ENCODE measurements at places on chromosomes 2 and 18. TPM values are rescaled to one million over a fixed set of nuclear protein-coding genes. Genes with fewer than 3 reads are reported as not detected.

Gene RFX8
- total RNA-seq: not detected

Gene ALPP
- not detected for total RNA-seq

Gene CHST10
- 9.8 TPM for total RNA-seq

Gene DNAJC5G
- not detected for total RNA-seq

Gene AKAIN1
- not detected for total RNA-seq

Gene SLC9A2
- not detected for total RNA-seq

Gene CIB4
- total RNA-seq: not detected

- peaks cover 4% of the 10 kb centered on the region for H3K27me3 ChIP-seq
- DNase-seq: no peak
- no peaks in the 10 kb centered on the region for H3K36me3 ChIP-seq
- no peak overlapping the region for H3K4me3 ChIP-seq
- no peak overlapping the region for H3K27ac ChIP-seq
- H3K4me1 ChIP-seq: no peaks in the 10 kb centered on the region
These were observed 21.3 kb downstream of the CYRIA start for GRCh38 chr2:16644221-16644925.

DNA sequence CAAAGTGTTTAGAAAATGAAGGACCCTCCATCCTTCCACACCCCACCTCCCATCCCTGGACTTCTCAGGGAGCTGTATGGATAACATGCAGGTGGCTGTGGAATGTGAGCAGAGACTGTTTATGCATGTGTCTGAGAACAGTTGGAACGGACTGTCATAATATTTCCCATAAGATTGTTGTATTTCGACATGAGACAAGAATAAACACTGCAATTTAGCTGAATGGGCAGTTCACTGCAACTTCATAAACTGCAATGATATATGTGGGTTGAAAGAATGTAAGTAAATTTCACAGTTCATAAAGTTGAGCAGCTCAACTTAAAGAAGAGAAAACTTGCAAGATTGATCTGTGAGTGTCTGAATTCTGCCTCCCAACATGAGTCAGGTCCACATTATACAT is 74.6 kb downstream of the MEP1B start:
- DNase-seq: no peak
- H3K4me1 ChIP-seq: no peaks in the 10 kb centered on the region
- H3K36me3 ChIP-seq: peaks cover 6% of the 10 kb centered on the region
- no peak overlapping the region for H3K27ac ChIP-seq

DNA sequence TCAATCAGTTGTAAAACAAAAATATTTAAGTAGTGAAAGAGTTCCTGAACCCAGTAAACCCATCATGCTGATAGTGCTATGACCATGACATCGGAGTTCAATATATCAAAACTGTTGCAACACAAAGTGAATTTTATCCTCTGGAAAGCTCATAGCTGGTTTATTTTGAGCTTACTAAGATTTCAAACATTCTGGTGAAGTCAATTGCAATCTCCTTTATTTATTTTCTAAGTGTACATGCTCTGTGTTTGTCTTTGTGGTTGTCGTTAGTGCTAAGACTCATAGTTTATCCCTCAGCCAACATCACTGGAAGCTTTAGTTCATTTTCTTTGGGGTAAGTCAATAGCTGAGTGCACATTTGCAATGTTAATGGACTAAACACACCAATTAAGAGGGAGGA is 91.9 kb downstream of the QPCT start:
- no peak overlapping the region for H3K27ac ChIP-seq
- H3K4me1 ChIP-seq: no peaks in the 10 kb centered on the region
- no peaks in the 10 kb centered on the region for H3K27me3 ChIP-seq
- H3K4me3 ChIP-seq: no peak overlapping the region

DNA sequence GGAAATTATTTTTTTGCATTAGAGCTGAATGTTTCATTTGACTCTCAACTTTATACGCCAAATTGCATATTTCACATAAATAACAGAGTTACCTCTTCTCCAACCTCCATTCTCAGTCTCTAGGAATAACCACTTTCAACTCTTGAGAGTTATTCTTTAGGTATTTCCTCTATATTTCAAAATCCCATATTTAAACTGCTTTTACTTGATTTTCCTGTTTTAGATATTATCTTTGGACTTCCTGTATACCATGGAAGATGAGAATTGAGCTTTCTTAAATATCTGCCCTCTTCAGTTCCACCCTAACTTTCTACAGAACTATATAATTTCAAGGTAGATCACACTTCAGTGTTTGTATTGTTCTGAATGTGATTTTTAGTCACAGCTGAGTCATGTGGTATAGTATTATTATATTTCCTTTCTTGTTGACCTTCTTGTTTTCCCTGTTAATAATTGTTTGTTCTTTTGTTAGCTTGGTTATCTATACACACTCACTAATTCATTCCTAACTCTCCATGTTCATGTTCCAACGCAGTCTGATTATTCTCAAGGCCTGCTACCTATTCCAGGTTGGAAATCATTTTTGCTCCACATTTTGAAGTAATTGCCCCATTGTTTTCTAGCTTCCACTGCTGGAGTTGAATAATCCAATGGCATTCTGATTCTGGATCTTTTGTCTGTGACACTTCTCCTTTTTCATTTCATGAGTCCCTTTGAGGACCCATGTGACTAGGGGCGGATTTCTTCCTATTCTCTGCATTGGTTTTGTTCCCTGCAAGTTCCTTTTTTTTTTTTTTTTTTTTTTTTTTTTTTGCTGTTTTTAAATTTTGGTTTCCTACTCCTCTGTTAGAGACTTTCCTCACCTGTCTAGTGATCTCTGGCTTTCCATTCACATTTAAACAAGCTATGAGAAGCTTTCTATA is 156.8 kb upstream of the RBMS1 start:
- H3K27me3 ChIP-seq: no peaks in the 10 kb centered on the region
- no peaks in the 10 kb centered on the region for H3K36me3 ChIP-seq
- no peak for DNase-seq
- peaks cover 14% of the 10 kb centered on the region for H3K4me1 ChIP-seq
- no peak overlapping the region for H3K27ac ChIP-seq

GRCh38 chr2:205998583-205998982 is 87.4 kb downstream of the INO80D start:
- no peak overlapping the region for H3K4me3 ChIP-seq
- no peak for DNase-seq
- peaks cover 10% of the 10 kb centered on the region for H3K36me3 ChIP-seq
- no peak overlapping the region for H3K27ac ChIP-seq
- peaks cover 18% of the 10 kb centered on the region for H3K4me1 ChIP-seq

DNA sequence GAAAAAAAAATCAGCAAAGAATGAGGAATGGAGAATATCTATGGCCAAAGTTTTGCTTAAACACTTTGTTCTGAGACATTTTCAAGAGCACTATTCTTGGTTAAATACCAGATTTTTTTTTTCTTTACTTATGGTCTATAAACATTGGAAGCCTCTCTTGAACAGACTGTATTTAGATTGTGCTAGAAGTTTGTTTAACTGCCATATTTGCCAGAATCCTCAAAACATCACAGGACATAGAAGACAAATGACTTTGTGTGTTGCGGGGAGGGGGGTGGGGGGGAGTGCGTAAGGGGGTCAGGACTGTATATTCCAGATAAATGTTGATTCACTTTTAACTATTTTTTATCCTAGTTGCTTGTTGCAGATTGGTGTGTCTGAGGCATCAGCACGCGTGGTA is 262.0 kb downstream of the MEIS1 start:
- no peaks in the 10 kb centered on the region for H3K4me1 ChIP-seq
- H3K27ac ChIP-seq: no peak overlapping the region
- no peaks in the 10 kb centered on the region for H3K36me3 ChIP-seq
- DNase-seq: no peak

DNA sequence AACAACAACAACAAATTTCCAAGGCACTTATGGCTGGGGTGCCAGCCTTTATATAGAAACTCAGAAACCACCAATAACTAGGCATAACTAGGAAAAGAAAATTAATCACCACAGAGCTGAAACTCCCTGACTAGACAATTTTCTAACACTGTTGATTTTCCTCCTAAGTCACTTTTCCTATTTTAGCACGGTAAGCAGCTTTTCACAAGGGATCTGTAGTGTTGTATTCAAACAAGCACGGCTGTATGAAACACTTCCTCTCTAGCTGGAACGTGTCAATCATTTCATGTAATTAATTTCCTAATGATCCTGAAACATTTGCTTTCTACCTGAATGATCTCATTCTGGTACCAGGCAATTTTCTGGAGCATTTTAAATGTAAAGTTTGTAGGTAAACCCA is 645.0 kb downstream of the IRS1 start:
- H3K36me3 ChIP-seq: no peaks in the 10 kb centered on the region
- H3K27me3 ChIP-seq: no peaks in the 10 kb centered on the region
- H3K27ac ChIP-seq: no peak overlapping the region
- no peak overlapping the region for H3K4me3 ChIP-seq

DNA sequence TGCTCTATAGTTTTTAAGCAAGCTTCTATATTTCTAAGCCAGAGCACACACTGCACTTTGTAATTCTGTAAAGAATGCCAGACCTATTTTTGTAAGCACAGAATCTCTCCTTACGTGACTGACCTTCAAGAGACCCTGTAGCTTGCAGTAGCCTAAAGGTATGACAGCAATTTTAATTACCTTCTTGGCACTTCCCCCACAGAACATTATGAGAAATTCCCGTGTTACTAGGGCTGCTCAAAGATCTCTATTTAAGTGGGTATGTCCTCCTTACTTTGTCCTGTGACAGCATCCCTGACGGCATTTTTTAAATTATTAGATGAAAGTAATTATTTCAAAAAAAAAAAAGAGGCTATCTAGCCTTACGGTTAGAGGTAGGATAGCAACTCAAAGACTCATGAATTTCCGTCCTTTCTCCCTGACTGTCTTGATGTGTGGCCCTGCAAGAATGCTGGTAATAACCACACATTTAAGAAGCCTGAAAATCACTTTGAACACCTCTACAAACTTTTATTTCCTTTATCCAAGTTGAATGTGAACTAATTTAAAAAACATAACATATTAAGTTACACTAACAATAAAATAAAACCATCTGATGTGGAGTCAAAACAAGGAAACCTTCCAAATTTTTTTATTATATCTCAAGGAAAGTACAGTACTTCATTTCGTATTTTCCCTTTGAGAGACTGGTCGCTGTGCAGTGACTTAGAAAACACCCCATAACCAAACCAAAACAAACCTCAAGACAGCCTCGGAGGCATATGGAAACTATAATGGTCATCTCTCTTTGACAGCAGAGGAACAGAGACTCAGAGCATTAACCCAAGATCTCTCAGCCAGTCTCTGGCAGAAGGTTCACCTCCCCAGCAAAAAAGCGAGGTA is 54.9 kb downstream of the THUMPD2 start:
- DNase-seq: no peak
- peaks cover 62% of the 10 kb centered on the region for H3K4me1 ChIP-seq
- H3K36me3 ChIP-seq: peaks cover 4% of the 10 kb centered on the region
- H3K27ac ChIP-seq: peak overlapping the region; percentile 46
- H3K4me3 ChIP-seq: no peak overlapping the region

- H3K4me3 ChIP-seq: no peak overlapping the region
- no peaks in the 10 kb centered on the region for H3K36me3 ChIP-seq
- no peak overlapping the region for H3K27ac ChIP-seq
These were observed 79.3 kb downstream of the ADCYAP1 start for GRCh38 chr18:984004-984403.

- no peaks in the 10 kb centered on the region for H3K36me3 ChIP-seq
- H3K4me3 ChIP-seq: no peak overlapping the region
- no peaks in the 10 kb centered on the region for H3K4me1 ChIP-seq
- no peak overlapping the region for H3K27ac ChIP-seq
These were observed 14.0 kb upstream of the PDIA6 start for GRCh38 chr2:10826625-10827024.

DNA sequence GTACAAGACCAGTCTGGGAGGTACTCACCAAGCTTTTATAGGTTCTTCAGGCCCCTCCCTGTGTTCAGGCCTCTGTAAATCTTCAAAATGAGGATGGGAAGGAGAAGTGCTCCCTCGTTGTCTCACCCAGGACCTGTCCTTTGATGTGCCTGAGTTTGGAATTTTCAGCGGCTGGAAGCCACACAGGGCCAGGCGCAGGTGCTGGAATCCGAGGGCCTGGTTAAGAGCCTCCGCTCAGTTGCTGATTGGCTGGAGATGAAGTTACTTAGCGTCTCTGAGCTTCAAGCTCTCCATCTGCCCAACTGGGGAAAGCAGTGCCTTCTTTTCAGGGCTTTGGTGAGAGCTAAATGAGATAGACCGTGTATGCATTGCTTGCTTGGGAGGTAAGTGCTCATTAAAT is 30.0 kb downstream of the HJURP start:
- peak; percentile 8 for DNase-seq
- H3K36me3 ChIP-seq: no peaks in the 10 kb centered on the region
- no peaks in the 10 kb centered on the region for H3K4me1 ChIP-seq
- no peak overlapping the region for H3K27ac ChIP-seq

DNA sequence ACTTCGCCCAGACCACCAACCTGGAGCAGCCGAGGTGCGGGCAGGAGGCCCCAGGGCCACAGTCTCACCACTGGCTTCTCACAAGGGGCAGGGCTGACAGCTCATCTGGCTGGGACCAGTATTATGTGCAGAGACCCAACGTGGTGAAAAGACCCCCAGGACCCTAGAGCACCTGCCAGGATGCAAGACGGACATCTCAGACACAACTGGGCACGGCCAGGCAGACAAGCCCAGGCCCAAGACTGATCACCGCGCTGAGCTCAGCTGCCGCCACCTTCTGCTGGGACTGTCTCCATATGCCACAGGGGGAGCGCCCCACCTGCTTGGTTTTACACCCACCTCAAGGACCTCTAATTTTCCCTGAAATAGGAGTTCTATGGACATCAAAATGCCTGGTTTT is 23.2 kb downstream of the HDAC4 start:
- peak; percentile 72 for DNase-seq
- H3K36me3 ChIP-seq: no peaks in the 10 kb centered on the region
- no peak overlapping the region for H3K27ac ChIP-seq
- no peaks in the 10 kb centered on the region for H3K27me3 ChIP-seq

DNA sequence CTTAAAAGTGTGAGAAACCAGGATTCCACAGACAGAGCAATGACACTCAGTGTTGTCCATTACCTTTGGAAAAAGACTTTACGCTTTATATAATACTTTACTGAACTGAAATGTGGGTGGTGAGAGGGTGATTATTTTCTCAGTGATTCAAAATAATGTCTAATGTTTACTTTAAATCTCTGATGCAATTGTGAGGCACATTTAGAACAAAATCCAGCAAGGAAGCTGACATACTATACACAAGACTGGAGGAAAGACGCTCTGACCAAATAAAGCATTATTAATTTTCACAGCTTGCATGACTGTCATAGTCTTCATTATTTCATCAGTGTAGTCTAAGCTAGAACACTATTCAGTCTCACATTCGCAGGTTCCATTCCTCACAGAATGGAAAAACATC is 34.1 kb upstream of the STAT1 start:
- no peak overlapping the region for H3K4me3 ChIP-seq
- DNase-seq: no peak
- H3K4me1 ChIP-seq: peaks cover 39% of the 10 kb centered on the region
- H3K27ac ChIP-seq: peak overlapping the region; percentile 89
- H3K27me3 ChIP-seq: no peaks in the 10 kb centered on the region
- H3K36me3 ChIP-seq: no peaks in the 10 kb centered on the region

- peaks cover 27% of the 10 kb centered on the region for H3K4me1 ChIP-seq
- DNase-seq: no peak
- no peak overlapping the region for H3K4me3 ChIP-seq
- no peaks in the 10 kb centered on the region for H3K27me3 ChIP-seq
- H3K27ac ChIP-seq: no peak overlapping the region
These were observed 87.6 kb downstream of the HS1BP3 start for GRCh38 chr2:20563251-20563650.

Data from chondrocyte (in vitro differentiated cells).